Stimulated activated CD8-positive, alpha-beta memory T cell treated with anti-CD3 and anti-CD28 coated beads, Interleukin-4, amount 100 ng/mL, for 24 hours (primary cell): ENCODE measurements at places on chromosomes 1 and 21.
A peak's percentile ranks its signal among the peaks of the same experiment; 100 is the strongest.

- DNase-seq = no peak
Observed at GRCh38 chr1:145786271-145786670, 37.6 kb downstream of the RNF115 start.

- no peak for DNase-seq
Observed at GRCh38 chr1:199508653-199509052, 518.9 kb upstream of the NR5A2 start.

GRCh38 chr1:50992532-50993318, 22.7 kb downstream of the CDKN2C start:
- no peak for DNase-seq

- no peak for DNase-seq
Observed at GRCh38 chr21:19781881-19782652, 1216.1 kb upstream of the NCAM2 start.

- no peak for DNase-seq
Observed at GRCh38 chr1:195590649-195591048, 1017.6 kb downstream of the KCNT2 start.

DNA sequence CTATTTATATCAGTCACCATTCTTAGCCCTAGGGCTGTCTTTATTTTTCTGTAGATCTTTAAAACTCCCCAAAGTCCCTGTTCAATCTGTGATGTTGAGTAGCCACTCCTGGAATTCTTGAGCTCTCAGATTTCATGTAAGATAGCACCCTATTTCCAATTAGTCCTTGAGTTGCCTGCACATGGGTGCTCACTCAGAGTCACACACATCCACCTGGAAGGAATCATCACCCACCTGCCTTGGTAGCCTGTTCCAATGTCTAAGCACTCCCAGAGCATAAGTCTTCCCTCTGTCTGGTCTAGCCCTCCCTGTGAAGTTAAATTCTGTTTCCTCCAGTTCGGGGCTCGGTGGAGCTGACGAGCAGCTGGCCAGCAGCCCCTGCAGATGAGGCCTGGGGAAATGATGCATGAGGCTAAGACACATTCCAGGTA, 14.7 kb upstream of the ATF3 start:
- DNase-seq = no peak

DNA sequence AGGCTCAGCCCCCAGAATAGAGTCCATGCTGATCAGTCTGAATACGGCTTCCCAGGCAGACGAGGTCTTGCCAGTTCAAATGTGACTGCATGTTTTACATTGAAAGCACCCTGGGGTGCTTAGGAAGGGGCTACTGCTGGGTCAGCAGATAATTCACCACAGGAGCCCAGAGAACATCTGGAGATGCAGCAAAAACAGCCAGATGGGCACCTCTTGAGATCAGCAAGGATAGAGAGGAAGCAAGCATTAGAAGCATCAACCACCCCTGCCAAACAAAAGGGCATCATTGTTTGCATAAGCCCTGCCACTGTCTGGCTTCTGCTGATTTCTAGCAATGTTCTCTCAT, 403.1 kb downstream of the RRAGC start:
- no peak for DNase-seq

DNA sequence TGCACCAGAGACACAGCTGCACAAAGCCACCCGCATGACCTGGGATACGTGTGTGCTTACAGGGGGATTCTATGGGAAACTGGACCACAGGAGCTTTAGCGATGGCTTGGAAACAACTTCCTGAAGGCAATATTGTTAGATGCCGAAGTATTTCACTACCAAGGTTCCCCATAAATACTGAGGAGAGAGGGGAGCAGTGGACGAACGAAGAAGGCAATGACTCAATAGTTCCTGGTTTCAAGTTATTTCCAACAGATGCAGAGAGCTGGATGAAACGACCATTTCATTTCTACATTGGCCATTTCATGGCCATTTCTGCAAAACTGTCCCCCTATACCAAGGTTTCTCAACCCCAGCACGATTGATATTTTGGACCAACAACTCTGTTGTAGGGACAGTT, 61.3 kb downstream of the CD34 start:
- no peak for DNase-seq

DNA sequence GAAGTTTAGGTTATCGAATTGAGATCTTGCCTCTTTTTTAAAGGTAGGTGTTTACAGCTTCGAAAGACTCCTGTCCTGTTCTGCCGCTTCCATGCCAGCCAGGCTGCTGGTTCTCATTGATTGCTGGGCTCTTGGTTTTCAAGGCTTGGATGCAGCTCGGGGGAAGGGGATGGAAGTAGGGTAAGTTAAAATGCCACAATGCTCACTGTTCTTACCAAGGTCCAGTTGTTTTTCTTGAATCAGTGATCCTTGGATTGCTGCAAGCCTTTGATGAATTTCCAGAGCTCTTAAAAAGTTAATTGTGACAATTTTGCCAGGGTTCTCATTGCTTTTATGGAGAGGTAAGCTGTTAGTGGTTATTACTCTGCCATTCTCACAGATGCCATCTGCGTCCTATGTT, 74.9 kb downstream of the PCBP3 start:
- DNase-seq = no peak

DNA sequence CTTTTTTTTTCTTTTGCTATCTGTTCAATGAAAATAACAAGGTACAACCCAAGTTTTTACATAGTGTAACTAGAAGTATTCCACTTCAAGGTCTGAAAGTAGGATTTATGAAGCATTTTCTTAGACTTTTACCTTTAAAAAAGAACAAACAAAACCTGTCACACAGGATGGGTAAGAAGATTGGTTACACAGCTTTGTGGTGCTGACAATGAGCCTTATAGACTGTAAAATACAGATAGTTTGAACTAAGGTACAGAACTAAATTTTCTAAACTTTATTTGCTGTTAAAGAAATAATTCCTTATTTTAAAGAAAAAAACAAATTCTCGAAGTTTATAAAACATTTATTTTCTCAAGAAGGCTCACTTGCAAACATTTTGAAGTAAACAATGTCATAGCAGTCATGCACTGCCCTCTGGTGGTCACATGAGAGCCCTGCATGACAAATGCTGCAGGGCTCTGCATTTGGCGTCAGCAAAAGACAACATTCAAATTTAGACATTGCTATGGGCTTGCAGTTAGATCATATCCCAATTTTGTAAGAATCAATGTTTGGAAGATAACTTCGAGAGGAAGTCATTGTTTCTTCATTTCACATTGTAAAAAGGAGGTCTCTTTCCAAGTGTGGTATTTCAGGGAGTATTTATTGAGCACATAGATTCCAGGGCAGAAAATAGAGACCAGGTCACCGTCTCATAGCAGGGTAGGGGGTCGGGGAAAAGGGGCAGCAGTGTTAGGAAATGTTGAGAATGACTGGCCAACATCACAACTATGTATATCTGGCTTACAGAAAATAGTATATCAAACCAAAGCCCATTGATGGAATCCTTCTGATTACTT, 115.3 kb upstream of the FMN2 start:
- peak; percentile 13 for DNase-seq

DNA sequence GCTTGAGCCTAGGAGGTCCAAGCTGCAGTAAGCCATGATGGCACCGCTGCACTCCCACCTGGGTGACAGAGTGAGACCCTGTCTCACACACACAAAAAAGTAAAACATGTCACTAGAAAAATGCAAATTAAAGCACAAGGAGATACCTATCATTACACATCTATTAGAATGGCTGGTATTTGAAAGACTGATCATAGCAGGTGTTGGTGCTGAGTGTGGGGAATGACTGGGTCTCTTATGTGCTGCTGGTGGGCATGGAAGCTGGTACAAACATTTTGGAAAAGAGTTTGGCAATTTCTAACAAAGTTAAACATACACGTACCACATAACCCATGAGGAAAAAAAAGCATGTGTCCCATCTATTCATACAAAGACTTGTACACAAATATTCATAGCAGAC, 142.1 kb upstream of the ZBTB40 start:
- no peak for DNase-seq

- DNase-seq = peak; percentile 26
Observed at GRCh38 chr1:147225193-147225730, at the start of gene FMO5. Gene FMO5 (minus strand): TSS chr1:147225339. CDS start chr1:147225029, 310 bp downstream.

- no peak for DNase-seq
Observed at GRCh38 chr1:88673446-88673845, 10.6 kb upstream of the PKN2 start.

GRCh38 chr1:66402194-66402593, 131.8 kb upstream of the SGIP1 start:
- no peak for DNase-seq

GRCh38 chr1:85320371-85321131, 44.1 kb upstream of the BCL10 start:
- no peak for DNase-seq

GRCh38 chr1:47838562-47839432, 158.4 kb downstream of the TRABD2B start:
- no peak for DNase-seq

DNA sequence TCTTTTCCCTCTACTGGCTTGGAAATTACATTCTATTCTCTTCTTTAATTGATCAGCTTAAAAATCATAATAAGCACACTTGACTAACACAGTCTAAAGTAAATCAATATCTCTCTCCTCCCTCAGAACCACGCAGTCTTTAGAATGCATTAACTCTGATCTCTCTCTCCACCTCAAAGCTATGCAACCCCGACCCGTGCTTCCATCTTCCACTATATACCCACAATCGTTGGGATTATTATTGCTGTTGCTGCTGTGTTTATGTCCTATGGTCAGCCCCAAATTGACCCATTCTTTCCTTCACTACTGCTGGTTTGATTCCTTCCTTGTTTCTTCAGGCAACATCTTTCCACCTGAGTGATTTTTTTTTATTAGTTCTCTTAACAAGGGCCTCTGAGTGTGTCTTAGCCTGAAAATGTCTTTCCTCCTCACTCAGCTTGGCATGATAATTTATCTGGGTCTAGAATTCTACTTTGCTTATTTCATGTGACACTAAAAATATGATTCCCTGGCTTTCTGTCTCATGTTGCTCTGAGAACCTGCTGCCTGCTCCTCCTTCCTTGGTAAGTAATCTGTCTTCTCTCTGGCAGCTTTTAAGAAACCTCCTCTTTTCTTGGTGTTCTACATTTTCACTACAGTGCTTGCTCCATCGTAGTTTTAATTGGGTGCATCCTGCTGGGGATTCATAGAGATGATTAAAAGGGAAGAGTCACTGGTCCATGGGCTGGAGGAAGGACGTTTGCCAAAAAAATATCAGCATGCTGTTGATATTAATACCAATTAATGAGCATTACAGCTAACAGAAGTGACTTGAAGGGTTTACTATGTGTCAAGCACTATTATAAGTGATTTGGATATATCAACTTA, 472.2 kb downstream of the MATN1 start:
- no peak for DNase-seq

DNA sequence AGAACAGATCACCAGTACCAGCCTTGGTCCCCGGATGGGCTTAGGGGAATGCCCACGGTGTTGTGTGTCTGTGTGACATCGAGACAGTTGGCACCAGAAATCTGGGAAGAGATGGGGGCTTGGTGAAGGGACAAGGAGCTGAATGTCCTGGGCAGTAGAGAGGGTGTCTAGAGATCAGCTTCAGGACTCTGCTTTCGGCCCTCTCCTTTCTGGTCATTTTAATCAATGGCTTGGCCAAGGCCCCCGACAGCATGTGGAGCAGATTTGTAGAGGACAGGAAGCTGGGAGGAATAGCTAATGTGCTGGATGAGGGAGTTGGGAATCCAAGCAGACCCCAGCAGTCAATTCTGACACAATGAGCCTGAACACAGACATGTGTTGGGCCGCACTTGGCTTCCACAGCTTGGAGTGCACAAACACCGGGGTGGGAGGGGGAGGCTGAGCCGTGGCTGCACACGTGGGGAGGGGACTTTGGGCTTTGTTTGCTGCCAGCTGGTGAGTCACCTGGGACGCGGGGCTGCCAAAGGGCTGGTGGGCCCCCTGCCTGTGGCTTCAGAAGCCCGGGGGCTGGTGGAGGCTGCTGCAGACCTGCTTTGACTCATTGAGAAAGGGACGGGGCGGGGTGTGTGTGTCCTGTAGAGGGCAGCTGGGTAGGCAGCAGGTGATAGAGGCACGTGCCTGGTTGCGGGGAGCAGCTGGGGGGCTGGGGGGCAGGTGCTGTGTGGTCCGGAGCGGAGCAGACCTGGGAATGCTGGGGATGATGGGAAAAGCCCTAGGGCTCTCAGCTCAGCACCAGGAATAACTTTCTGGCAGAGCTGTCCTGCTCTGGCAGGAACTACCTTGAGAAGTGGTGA, 20.9 kb downstream of the SLC1A7 start:
- DNase-seq = no peak

- no peak for DNase-seq
Observed at GRCh38 chr1:166915042-166915441, 39.0 kb upstream of the TADA1 start.

DNA sequence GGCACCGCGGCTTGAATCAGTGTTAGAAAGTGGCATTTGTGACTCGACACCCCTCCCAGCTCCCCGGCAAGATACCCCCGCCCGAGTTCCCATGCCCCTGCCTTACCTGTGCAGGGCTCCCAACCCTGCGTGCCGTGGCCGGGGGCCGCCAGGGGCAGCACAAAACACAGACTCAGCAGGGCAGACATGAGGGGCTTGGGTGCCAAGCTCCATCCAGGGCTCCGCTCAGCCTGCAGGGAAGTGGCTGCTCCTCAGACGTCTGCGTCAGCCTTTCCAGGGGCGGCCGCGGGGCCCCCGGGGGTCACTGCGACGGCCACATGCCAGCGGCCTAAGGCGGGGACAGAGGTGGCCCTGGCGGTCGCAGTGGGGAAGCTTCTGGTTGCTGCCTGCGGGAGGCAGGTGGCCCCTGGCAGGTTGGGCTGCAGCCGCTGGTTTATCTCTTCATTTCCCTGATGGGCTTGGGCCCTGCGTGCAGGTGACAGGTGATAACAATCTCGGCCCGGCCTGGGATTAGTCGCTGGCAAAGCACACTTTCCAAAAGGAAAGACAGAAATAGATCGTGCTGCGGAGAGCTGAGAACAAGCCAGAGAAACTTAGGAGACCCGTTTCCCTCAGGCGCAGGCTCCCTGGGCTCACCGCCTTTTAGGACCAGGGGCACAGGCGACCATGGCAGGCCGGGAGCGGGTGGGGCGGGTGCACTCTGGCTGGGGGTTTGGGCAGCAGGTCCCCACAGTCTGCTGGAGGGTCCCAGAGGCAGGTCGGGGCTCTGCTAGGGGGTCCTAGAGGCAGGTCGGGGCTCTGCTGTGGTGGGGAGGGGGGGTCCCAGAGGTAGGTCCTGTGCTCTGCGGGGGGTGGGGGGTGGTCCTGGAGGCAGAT, at the start of gene TSPEAR:
TSS of gene TSPEAR (minus strand) at position 246 of the 876 bp plus-strand sequence. CDS start at position 188, 58 bp downstream.
- DNase-seq = no peak

DNA sequence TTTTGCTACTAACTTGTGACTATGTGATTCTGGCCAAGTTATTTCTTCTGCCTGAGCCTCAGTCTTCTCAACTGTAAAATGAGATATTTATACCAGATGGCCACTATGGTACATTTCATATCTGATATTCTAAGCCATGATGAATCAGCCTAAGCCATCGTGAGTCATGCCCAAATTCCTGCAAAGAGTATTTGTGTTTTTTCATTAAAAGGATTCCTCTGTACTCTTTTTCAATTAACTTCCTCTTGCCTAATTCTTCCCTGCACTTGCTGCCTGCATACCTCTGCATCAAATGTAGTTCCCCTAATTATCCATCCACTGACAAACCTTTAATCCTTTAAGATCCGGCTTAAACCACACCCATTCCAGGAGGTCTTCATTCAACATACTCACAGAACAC, 575.1 kb upstream of the BEND5 start:
- no peak for DNase-seq
